Smooth muscle cell of the coronary artery (primary cell): ENCODE measurements at places on chromosomes 2 and 18. TPM values are rescaled to one million over a fixed set of nuclear protein-coding genes. Genes with fewer than 3 reads are reported as not detected.

Gene NETO1
- total RNA-seq: not detected in 2 replicates

Gene IL37
- total RNA-seq: not detected in 2 replicates

Gene IL18R1
- total RNA-seq: 1.1 and 4.3 TPM in 2 replicates

Gene STRADB
- total RNA-seq: 28.9 and 41.2 TPM in 2 replicates

Gene ALPP
- total RNA-seq: not detected in 2 replicates
